Left renal pelvis (tissue), 4 donors: ENCODE measurements at places on chromosomes 5 and 9. TPM values are rescaled to one million over a fixed set of nuclear protein-coding genes. Genes with fewer than 3 reads are reported as not detected.

Gene FCN1
- 2.7 TPM for polyA plus RNA-seq

Gene DDX46
- polyA plus RNA-seq: 70.6 TPM

Gene WDR38
- polyA plus RNA-seq: 0.60 TPM

Gene TMEM174
- 0.34 TPM for polyA plus RNA-seq

Gene HINT1
- 298 TPM for polyA plus RNA-seq

Gene NIM1K
- polyA plus RNA-seq: 0.54 TPM
